NCI-H524 (cell line): ENCODE measurements at places on chromosomes 2 and 18.

GRCh38 chr2:203683932-203684556 is 22.4 kb upstream of the CD28 start:
- no peak for DNase-seq

DNA sequence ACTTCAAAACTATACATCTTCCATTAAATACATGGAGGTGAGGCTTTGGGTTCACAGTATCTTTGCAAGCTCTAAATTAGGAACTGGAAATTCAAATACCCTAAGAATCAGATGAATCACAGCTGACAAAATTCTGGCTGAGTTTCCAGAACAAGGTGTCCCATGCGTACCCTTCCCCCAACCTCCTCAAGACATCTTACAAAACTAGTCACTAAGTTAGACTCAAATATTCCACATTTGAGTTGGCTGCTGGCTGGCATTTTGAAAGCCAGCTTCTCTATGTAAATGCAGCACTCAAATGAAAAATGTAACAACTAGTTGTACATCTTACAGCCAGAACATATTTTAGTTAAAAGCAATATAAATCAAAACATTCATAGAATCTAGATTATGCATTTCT is 131.0 kb upstream of the ARL5A start:
- DNase-seq = no peak

DNA sequence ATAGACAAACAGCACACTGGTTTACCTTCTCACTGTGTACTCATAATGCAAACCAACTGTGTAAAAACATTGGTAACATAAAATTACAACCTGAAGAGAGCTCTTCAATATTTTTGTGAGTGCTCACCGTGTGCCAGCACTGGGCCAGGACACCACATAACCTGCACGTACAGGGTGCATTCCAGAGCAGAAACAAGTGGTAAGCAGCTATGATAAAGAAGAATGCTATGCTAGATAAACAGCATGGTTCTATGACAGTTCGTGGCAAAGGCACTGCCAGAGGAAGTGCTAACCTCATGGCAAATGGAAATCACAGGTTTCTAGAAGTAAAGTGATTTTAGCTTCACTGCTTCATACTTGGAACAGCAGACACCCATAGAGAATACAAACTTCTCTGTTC is 343.5 kb downstream of the MTX2 start:
- no peak for DNase-seq

DNA sequence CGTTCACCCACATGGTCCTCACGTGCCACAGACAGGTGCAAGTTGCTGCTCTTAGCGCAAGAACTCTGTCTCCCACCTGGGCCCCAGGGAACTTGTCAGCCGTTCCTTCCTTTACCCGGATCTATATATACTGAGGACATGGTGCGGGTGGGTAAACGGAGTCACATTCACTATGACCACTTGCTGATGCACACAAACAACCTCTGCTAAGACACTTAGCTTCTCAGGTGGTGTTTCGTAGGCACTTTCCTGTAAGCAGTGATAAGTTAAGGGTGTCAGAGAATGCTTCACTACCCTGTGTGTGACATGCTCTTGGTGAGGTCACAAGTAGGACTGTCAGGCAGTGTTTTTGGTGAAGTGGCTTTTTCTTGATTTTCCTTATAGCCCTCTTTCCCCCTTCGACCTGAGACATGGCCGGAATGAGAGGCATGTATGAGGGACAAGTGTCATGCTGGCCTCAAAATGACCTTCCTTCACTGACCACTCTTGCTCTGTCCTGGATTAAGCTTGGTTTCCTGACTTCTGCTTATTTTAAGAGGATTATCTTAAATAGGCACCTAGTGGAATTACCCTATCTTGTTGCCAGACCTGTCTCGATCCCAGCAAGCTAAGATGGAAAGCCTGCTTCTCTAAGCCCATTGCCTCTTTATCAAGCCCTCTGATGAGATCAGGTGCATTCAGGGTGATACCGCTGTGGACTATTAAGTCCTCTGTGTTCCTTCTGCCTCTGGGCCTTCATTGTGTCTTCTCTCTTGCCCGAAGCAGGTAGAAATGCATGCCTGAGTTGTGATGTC is 97.1 kb upstream of the CELF4 start:
- DNase-seq = no peak

- DNase-seq = no peak
These were observed 215.5 kb downstream of the TNS1 start for GRCh38 chr2:217787160-217787877.

DNA sequence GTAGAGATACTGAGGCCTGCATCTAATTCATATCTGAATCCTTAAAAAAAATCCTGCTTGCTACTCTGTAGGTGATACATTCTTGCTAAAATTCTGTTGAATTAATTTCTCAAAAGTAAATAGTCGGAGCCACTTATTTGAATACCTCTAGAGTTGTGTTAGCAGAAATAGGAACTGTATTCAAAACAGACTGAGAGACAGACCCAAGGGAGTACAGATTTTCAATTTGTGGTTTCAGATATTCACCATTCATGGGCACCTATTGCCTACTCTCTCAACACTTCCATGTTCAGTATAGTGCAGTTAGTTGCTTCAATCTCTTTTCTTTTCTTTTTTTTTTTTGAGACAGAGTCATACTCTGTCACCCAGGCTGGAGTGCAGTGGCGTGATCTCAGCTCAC is 46.6 kb upstream of the CTLA4 start:
- no peak for DNase-seq

- DNase-seq = no peak
These were observed 68.1 kb downstream of the DNER start for GRCh38 chr2:229646186-229646723.

GRCh38 chr2:178863856-178864620 is 56.8 kb upstream of the TTN start:
- DNase-seq = no peak

DNA sequence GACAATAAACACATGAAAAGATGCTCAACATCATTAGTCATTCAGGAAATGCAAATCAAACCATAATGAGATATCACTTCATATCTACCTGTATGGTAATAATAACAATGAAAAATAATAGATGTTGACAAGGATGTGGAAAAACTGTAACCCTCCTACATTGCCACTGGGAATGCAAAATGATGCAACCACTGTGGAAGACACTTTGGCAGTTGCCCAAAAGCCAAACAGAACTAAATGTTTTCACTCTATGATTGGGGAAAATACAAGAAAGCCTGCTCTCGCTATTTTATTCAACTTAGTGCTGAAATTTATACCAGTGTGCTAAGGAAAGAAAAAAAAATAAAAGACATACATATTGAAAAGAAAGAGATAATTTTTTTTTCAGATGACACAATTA is 934.5 kb downstream of the CNTNAP5 start:
- no peak for DNase-seq

GRCh38 chr2:142714600-142714999 is 162.9 kb upstream of the KYNU start:
- no peak for DNase-seq

- DNase-seq = no peak
These were observed 95.9 kb upstream of the RMDN2 start for GRCh38 chr2:37829202-37829601.

DNA sequence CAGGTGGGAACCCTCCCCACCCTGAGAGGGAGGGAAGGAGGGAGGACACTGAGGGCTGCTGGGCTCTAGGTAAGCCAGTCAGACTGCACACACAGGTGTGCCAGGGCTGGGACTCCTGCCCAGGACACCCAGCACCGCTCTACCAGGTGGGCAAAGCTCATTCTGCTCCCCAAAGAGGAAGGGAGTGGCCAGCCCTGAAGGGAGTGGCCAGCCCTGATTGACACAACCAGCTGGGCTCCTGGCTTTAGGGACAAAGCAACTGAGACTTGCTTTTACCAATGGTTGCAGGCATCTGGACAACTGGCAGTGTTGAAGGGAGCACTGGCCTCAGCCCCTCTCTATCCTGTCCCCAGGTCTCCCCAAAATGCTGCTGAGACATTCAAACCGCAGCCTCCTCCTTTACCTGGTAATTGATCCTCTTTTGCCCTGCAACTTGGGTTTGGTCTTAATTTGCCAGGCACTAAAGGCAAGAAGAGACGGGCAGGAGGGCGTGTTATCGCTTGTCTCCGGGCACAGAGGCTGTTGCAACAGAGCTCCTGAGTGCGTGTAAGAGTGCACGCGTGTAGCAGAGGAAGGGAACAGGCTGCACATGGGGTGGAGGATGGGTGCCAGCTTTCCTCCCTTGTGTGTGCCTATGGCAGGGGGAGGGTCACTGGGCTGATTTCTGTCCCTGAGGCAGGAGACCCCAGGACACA is 14.5 kb upstream of the FOSL2 start:
- DNase-seq = peak; percentile 44
